ENCODE measurements at places on chromosomes 7 and 10.

- no peak for DNase-seq
These were observed 749.0 kb downstream of the SUGCT start for GRCh38 chr7:40883826-40884225.

DNA sequence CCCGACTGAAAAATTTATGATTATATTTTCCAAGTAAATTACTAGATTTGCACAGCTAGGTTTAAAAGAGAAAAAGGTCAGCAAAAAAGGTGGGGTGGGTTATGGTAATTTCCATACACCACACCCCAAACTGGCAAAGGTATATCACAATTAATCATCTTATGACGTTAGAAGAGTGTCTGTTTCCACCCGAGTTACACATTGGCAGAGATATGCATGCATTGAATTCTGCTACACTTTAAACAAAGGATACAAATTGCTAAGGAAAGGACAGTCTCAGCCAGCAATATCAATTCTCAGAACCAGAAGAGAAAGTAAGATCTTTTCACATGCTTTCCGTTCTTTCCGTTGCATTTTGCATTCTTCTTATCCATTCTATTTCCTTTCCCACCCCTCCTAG, 843.3 kb downstream of the GATA3 start:
- DNase-seq: no peak

- DNase-seq: no peak
These were observed 16.2 kb downstream of the PKD1L1 start for GRCh38 chr7:47932016-47932415.

DNA sequence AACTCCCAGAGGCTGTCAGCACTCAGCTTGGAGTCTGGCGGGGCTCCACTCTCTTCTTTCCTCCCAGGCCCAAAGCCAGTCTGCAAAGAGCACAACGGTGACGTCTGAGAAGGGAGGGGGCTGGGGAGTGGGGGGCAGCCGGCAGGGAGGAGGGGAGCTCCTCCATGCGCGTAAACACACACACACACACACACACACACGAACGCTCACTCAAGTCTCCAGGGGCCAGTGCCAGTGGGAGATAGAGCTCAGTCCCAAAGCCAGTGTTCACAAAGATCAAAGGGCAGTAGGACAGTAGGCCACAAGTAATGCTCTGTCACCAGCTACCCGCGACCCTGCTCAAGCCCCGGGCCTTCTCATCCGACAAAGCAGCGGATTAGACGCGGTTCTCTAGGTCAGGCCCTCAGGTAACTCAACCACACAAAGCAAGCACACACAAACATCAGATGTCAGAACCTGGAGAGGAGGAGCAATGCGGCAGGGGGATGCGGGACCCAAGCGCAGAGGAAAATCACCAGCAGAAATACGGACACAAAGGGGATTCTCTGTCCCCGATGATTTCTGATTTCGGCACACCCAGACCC, 19.9 kb downstream of the TCAF1 start:
- no peak for DNase-seq

GRCh38 chr10:8037941-8038894, 16.3 kb upstream of the GATA3 start:
- no peak for DNase-seq

DNA sequence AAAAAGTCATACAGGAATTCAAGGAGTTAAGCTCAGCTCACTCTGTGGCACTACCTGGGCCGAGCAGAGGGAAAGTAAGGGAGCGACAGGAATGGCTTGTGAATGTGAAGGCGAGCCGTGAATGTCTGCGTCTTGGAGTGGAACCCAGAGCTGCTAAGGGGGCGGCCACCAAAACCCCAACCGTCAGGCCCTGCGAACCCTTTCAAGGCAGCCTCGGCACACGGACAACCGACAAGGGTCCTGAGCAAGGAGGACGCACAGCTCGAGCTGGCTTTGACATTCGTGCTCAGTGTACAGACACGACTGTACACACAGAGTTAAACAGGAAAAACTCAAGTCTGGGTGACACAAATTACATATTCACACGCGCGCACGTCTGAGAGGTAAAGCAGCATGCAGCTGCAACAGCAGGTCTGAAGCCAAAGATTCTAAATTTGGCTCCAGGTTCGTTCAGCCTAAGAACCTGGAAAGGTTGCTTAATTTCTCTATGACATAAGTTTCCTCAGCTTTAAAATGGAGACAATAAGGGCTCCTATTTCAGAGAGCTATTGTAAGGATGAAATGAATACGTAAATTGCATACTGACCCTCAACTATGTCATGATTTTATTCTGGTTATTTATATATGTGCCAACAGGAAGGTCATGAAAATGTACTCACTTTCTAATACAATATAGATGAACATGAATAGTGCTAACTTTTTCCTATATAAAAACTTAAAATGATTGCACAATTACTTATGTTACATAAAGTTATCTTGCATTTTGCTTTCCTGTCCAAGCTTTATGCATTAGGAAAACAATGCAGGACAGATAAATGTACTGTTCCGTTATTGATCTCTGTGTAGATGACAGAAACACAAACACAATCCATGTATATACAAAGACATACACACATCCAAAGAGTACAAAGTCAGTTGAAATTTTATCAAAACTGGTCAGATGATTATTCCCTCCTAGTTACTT, 192.9 kb downstream of the ZMYND11 start:
- no peak for DNase-seq

GRCh38 chr7:151435971-151436370, 4.0 kb downstream of the CRYGN start:
- DNase-seq: no peak

- no peak for DNase-seq
These were observed 1.6 kb downstream of the CHST15 start for GRCh38 chr10:124091646-124092249.

GRCh38 chr7:33062023-33062781, at the start of gene NT5C3A:
NT5C3A (minus strand) TSS chr7:33062776; CDS start chr7:33062705, 71 bp downstream.
- peak; percentile 38 for DNase-seq

GRCh38 chr7:74008687-74009086, 19.3 kb upstream of the ELN start:
- no peak for DNase-seq

GRCh38 chr7:7946486-7946885, 22.1 kb upstream of the GLCCI1 start:
- DNase-seq: no peak

DNA sequence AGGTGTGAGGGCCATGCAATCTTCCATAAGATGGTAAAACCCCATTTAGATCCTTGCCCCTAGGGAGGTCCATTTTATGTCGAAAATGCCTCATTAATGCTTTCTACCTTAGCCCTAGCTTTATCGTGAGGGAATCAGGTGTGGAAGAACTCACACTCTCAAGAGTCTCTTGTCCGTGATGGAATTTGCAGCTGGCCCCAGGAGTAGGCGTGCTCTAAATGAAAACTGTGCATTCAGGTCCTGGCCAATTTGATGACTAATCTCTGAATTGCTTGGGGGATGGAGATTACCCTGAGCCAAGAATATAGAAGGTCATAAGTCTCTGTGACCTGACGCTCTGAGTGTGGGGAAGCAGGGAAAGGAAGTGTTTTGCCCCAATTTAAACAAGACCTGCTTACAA, 6.6 kb downstream of the C10orf90 start:
- no peak for DNase-seq

DNA sequence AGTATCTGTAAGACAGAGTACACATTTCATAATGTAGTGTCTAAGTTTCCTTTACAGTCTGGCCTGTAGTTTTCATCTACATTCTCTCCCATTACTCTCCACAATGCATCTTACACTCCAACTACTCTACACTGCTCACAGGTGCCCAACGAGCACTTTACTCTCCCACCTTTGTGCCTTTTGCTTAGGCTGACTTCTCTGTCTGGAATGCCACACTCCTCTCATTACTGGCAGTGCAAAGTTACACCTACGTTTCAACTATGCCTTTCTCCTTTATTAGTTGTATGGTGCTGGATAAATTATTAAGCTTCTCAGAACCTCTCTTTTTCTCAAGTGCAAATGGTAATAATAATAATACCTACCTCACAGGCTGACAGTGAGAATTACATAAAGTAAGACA, 70.5 kb downstream of the RNLS start:
- DNase-seq: no peak

GRCh38 chr10:78570633-78571235, 498.0 kb upstream of the ZMIZ1 start:
- no peak for DNase-seq

- DNase-seq: peak; percentile 25
These were observed 8.7 kb downstream of the ECD start for GRCh38 chr10:73159038-73159648.

DNA sequence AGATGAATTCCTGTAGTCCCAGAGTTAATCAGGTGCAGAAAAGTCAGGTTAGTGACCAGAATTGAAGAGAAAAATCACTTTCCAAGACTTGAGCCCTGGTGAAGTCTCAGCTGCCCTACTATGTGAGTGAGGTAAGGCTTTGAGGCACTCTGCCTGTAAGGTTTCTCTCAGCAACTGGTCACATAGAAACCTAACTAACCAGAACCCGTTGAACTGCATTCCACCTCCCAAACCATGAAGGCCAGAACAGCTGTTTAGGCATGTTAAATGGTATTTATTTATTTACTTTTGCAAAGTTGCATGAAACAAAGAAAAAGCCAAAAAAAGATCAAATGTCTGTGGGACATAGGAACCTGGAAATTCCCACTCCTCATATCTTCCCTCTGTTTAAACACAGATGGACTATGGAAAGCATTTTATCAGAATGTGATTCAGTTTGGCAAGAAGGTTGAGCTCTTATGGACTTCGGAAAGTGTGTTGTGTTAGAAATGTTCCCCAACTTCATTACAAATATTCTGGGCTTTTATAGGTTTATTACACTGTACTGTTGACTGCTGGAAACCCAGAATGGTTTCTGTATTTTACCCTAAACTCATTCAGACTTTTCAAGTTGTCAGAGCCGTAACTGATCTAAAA, 12.8 kb upstream of the GPR85 start:
- DNase-seq: no peak

DNA sequence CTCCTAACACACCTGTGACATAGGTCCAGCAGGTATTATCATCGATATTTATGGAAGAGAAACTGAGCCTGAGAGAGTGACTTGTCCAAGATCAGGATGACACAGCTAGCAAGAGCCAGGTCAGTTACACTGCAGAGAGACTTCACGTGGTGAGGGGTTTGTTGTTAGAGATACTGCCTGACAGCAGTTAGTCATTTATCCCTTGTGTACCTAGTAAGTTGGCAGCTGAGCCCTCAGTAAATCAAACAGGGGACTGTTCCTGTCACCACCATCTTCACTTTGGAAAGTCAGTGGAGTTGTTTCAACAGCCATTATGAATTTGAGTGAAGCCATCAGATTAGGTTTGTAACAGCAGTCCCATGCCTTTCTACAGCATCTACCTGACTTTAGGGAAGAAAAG, 87.5 kb upstream of the GATA3 start:
- DNase-seq: no peak

DNA sequence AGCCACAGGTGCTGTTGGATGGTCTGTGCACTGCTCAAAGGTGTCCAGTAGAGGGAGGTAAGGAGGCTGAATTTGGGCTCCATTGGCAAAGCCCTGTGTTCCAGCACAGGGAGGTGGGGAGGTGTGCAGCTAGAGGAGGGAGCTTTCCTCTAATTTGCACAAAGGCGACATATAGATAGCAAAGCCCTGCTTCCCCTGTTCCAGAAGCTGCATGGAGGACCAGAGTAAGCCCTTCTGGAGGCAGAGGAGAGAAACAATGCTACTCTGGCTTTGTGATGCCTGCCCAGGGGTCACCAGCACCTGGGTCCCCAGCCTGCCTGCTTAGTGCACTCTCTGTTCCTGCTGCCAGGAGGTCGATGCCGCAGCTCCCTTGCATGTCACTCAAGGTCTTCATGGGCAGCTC, 3.4 kb upstream of the ARHGAP22 start:
- DNase-seq: peak; percentile 56

- no peak for DNase-seq
These were observed 114.2 kb upstream of the DGKB start for GRCh38 chr7:15016766-15017165.

DNA sequence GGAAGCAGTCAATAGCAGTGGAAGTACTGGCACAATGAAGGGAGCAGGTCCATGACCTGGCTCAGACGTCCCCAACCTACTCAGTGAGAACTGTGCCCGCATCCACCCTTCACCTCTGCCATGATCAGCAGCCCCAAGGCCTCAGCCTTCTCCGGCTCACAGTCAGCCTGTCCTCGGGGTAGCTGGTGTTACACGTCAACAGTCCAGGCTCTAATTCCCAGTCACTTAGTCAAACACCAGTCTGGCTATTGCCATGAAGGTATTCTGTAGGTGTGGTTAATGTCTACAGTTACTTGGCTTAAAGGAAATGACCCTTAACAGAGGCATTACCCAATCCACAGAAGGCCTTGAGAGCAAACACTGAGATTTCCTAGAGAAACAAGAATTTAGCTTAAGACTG, 49.1 kb downstream of the GRB10 start:
- DNase-seq: no peak

GRCh38 chr7:803243-803635, 29.0 kb upstream of the SUN1 start:
- no peak for DNase-seq

DNA sequence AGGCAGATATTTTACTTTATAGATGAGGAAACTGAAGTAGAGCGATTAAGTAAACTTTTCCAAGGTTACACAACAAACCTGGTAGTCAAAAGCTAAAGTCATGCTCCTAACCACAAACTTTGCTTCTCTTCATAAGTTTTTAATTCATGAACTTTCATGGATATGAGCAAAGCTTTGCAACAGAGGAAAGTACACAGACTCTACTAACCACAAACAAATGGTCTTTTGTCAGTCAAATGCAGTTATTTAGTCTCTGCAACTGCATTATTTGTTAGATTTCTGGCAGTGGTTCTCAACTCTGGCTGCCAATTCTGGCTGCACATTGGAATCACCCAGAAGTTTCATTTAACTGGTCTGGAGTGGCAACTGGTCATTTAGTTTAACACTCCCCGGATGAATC, 140.6 kb upstream of the TMEM168 start:
- DNase-seq: no peak

DNA sequence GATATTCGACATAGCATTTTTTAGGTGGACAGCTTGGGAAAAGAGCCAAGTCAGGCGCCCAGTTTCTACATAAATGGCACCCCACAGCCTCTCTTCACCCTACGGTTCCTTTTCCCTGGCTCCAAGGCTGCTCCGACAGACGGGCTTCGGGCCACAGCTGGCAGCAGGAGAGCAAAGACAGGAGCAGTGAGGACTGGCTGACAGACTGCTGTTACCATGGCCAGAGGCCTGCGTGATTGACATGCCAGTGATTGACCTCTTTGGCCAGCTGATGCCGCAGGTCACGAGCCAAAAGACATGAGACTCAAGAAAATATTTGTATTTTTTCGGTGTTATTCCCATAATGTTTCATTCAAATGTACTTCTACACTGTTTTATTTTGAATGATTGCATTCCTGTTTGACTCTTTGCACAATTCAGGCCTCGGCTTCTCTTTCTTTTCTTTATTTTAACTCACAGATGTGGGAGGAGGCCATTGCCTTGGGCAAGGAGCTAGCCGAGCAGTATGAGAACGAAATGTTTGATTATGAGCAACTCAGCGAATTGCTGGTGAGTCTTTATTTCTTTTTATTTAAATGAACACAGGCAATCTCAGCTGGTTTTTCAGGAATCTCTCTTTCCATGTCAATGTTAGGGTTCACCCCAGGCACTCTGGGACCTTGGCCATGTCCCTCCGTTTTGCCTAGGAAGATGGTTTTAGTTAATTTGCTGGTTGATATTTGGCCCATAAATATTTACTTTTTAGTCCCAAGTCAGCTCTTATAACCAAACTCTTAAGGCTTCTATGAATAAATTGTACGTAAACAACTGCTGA, 146.3 kb upstream of the NPS start:
- DNase-seq: no peak

GRCh38 chr7:81779706-81780105, 9.9 kb upstream of the HGF start:
- no peak for DNase-seq

GRCh38 chr10:69413221-69413865, 3.4 kb downstream of the TACR2 start:
- DNase-seq: no peak

GRCh38 chr10:6036861-6037321, 25.3 kb downstream of the IL2RA start:
- no peak for DNase-seq

Data from GM12892 (cell line).